ENCODE measurements at places on chromosomes 6 and 20. TPM values are rescaled to one million over a fixed set of nuclear protein-coding genes. Genes with fewer than 3 reads are reported as not detected.

GRCh38 chr20:9573335-9574151 lies 59.2 kb downstream of the LAMP5 start:
- no peak for DNase-seq

DNA sequence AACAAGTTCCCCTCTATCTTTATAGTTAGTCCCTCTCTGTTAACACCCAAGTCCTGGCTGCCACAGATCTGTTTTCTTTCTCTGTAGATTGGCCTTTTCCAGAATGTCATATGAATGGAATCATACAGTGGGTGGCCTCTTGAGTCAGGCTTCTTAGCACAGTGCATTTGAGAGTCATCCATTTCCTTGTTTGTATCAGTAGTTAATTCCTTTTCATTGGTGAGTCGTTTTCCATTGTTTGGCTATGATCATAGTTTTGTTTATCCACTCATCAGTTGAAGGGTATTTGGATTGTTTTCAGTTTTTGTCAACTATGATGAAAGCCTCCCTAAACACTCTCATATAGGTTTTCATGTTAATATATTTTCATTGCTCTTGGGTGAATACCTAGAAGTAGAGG lies 248.3 kb downstream of the ARID1B start:
- no peak for DNase-seq

DNA sequence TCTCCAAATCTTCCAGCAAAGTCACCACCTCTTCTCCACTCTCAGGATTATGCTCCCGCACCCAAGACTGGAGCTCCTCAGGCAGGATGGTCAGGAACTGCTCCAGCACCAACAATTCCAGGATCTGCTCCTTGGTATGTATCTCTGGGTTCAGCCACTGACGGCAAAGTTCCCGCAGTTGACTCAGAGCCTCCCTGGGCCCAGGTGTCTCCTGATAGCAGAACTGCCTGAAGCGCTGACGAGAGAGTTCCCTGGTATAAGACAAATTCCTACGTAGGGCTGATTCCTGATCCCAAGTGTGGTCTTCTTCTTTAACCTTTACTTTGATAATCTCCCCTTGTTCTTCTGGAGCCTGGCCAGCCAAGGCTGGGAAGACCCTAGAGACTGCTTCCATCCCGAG lies 60.6 kb downstream of the GPX5 start:
- no peak for DNase-seq

- DNase-seq, result no peak
Measured at GRCh38 chr6:63732336-63732735, 96.7 kb downstream of the PHF3 start.

The FILIP1 gene
- polyA plus RNA-seq, result 39.1 TPM

The RIN2 gene
- polyA plus RNA-seq, result 16.8 TPM

The MOXD1 gene
- 1.2 TPM for polyA plus RNA-seq

The SAMD5 gene
- 1.0 TPM for polyA plus RNA-seq
